Hippocampal formation (tissue), 2 donors: ENCODE measurements at places on chromosomes 4 and X.

- no peak for DNase-seq
Measured at GRCh38 chr4:147535124-147535523, 54.2 kb downstream of the EDNRA start.

DNA sequence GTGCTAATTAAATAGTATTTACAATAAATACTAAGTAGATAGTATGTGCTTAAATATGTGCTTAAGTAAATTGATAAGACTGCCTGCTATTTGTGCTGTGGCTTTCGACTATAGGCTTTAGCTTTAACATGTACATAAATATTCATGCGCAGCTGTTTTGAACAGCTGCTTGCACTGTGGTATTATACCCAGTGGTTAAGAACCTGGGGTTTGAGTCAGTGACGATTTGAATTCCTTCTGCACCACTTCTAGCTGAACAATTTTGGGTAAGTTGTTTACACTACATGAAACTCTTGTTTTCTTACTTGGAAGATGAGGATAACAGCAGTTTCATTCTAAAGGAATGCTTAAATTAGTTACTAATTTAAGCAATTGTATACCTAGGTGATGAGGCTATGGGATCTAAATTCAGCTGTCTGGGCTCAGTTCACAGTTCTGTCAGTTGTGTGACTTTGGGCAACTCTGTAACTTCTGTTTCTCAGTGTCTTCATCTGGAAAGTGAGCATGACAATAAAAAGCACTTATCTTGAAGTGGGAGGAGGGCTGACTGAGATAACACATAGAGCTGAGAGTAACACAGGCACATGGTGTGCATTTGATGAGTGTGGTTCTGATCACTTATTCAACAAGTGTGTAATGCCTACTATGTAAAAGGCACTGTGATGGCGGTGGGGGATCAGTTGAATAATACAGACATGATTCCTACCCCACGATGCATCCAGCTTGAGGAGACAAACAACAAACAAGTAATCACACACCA, 37.0 kb downstream of the HPGDS start:
- DNase-seq = no peak

GRCh38 chrX:29666366-29666765, 549.0 kb upstream of the MAGEB2 start:
- DNase-seq = no peak

- no peak for DNase-seq
Measured at GRCh38 chr4:72546456-72546855, 22.6 kb downstream of the ADAMTS3 start.

- DNase-seq = no peak
Measured at GRCh38 chrX:19659929-19660328, 144.6 kb upstream of the MAP3K15 start.

DNA sequence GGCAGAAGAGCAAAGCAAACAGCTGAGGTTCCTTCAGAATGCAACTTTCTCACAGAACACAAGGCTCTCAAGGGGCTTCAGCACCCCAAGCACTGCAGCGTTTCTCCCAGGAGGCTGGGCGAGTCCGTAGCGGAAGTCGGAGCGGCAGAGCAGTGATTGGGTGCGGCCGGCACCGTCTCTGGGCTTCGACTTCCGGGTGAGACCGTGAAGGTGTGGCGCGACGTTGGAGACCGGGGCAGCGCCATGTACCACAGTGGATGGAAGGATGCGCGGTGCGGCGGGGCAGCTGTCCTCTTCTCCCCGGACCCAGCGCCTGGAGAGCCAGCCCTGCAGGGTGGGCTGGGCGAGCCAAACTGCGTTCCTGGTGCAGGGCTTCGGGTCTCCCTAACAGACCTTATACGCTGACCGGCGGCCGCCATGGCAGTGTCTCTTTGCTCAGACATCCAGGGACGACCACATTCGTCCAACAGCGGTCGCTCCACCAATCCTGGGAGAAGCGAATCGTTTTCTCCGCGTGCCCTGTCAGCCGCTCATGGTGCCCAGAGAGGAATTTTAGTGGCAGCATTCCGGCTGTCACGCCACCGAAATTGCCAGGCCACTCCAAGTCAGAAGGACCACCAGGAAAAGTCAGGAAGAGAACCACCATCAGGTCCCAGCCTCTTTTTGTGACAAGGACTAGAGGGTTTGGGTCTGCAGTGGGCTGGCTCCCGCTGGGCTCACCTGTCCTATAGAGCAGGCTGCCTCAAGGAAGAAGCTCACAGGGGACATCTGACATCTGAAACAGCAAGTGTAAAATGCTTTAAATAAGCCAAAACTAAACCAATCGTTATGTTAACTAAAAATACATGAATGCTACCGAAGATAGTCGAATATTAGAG, 20.5 kb downstream of the TRIM61 start:
- peak; percentile 78 for DNase-seq
